ENCODE measurements at places on chromosomes 5 and 9. TPM values are rescaled to one million over a fixed set of nuclear protein-coding genes. Genes with fewer than 3 reads are reported as not detected.

The SLC34A1 gene
- total RNA-seq, result not detected

The TICAM2 gene
- 1.4 TPM for total RNA-seq

The IRGM gene
- not detected for total RNA-seq

The TAF1L gene
- total RNA-seq, result not detected

Data from vein endothelial cell (primary cell).